ENCODE measurements at places on chromosomes 1 and 21.

- DNase-seq: no peak
Observed at GRCh38 chr1:41444246-41444645, 40.2 kb downstream of the EDN2 start.

GRCh38 chr1:60228041-60228491 lies 154.5 kb upstream of the C1orf87 start:
- DNase-seq: no peak

GRCh38 chr1:230103306-230104173 lies 36.5 kb downstream of the GALNT2 start:
- no peak for DNase-seq

- DNase-seq: no peak
Observed at GRCh38 chr1:15088281-15088971, 65.1 kb upstream of the TMEM51 start.

Data from Kasumi-1 (cell line).